ENCODE measurements at places on chromosomes 12 and 14.

- no peak for DNase-seq
These were observed 50.6 kb downstream of the WDHD1 start for GRCh38 chr14:54976316-54976715.

DNA sequence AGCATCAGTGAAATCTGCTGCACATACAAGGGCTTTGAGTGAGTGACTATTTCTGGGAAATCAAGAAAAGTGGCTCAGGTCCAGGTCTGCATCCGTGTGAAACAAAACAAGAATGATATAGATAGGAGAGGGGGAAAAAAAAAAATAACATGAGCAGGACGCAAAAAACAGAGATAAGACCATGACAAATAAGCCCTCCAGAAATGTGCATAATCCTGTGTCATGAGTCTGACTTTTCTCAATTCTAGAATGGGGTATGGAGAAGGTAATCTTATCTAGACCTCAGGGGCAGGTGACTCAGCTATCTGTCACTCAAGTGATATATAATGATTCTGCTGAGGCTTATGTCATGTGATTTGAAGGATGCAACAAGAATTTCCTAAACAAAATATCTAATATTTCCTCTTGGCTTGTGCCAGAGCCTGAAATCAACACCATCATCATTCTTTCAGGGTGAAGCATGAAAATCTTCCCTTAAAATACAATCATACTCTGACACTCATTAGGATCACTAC lies 250.0 kb downstream of the PHLDA1 start:
- no peak for DNase-seq

DNA sequence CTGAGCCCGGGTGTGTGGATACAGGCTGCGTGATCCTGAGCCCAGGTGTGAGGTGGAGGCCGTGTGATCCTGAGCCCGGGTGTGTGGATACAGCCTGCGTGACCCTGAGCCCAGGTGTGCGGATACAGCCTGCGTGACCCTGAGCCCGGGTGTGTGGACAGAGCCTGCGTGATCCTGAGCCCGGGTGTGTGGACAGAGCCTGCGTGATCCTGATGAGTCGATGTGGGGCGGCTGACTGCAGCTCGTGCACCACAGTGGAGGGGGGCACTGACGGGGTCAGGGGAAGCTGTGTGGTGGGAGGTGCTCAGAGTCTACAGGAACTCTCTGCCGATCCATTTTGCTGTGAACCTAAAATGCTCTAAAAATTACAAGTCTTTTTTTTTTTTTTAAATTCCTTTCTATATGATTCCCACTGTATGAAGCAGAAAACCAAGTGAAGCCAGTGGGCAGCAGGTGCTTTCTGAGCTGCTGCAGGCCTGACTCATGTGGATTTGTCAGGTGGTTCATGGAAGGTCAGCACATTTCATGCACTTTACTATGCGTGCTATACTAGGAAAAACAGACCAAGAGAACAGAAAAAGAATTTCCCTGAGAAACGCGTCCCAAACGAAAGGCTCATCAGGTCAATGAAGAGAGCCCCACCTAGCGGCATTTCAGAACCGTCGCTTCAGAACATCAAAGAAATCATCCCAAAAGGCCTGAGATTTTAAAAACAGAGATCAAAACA lies 19.3 kb downstream of the BRF1 start:
- DNase-seq: no peak

GRCh38 chr14:65336191-65336591 lies 76.3 kb upstream of the FUT8 start:
- no peak for DNase-seq

- DNase-seq: no peak
These were observed 165.2 kb downstream of the VRK1 start for GRCh38 chr14:96962337-96962736.

DNA sequence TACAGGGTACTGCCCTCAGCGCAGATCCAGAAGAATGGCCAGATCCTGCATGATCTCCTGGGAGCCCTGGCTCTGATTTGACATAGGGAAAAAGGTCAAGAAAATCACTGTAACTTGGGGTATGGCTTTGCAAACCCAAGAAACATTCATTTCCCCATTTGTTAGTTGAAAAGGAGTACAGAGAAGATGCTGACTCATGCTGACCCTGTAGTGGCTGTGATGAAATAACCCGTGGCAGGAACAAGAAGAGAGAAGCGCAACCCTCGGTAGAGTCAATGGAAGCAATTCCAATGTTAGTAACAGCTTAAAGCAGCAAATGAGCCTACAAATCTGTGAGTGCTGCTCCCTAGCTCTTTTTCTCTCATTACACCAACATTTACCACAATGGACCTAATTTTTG lies 281.6 kb upstream of the NPAS3 start:
- no peak for DNase-seq

DNA sequence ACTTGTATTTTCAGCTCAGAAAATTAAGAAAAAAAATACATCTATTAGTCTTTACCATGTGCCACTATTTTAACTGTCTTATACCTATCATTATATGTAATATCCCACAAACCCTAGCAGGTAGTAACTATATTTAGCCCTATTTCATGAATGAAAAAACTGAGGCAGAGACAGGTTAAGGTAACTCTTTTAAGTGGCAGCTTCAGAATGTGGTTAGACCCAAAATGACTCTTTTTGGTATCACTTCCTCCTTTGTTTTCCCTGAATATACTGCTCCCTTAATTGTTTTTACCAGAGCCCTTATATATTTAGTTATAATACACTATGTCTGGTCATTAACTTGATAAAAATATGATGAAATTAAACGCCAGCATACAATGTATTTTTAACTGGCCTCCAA lies 235.6 kb upstream of the RPL10L start:
- no peak for DNase-seq

GRCh38 chr14:75450381-75451276 lies 22.8 kb downstream of the JDP2 start:
- no peak for DNase-seq

GRCh38 chr14:61705017-61705416 lies 9.7 kb downstream of the HIF1A start:
- DNase-seq: no peak

DNA sequence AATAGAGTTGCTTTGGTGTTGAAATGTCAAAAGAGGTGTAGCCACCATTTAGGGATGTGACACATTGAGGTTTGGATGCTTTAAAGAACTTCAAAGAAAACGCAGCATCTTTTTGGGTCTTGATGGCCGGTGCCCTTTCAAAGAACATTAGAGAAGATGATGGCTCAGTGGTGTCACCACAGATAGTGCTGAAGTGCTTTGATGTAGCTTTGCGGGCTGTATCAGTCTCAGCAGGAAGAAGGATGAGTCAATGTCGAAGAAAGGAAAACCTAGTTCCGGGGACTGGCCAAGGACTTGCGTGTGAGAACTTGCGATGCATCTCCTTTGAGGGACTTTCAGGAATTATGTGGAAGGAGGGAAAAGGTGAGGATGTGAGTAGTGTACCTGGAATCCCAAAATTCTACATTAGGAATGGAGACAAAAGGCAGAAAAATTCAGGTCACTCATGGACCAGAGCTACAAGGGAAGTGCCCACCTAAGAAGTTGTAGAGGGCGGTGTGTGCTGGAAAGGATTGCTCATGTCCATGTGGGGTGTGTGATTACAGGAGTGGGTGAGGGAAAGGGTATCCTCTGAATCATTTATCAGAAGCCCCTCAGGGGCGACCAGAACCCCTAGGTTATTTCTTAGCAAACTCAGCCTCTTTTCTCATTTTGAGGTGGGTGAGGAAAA lies 39.7 kb upstream of the GZMB start:
- peak; percentile 63 for DNase-seq

DNA sequence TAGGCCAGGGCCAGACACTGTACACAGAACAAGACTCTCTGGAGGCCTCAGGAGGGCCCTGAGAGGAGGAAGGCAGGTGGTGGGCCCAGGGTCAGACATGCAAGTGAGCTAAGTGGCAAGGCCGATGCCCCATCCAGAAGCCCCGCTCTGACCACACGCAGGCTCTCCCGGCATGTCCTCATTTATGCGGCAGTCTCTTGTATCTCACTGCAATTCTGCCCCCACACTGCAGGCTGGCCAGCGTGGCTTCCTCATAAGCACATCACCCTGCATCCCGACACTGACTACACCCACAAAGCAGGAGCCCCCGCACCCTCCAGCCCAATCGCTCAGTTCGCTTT lies 17.5 kb downstream of the SSH1 start:
- no peak for DNase-seq

All from T-helper 22 cell (primary cell).